ENCODE measurements at places on chromosomes 7 and 10. TPM values are rescaled to one million over a fixed set of nuclear protein-coding genes. Genes with fewer than 3 reads are reported as not detected.

- no peak for DNase-seq
Observed at GRCh38 chr10:13712476-13712836, 125.7 kb downstream of the PRPF18 start.

DNA sequence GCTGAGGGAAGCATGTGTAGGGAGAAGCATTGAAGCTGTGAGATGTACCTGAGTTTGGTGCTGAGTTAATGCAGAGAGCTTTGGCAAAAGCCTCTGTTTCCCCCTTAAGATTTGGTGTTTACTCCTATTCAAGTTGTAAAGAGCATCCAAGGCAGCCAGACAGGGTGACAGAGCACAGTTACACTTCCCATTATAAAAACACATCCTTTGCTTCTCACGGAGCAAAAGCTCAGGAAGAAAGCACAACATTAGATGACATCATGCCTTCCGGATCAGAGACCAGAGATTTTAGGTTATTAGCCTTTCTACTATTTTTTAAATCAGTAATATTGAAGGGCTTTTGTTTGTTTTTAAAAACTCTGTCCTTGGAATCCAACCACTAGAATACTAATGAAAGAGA, 182.9 kb downstream of the DOCK4 start:
- peak; percentile 71 for DNase-seq

DNA sequence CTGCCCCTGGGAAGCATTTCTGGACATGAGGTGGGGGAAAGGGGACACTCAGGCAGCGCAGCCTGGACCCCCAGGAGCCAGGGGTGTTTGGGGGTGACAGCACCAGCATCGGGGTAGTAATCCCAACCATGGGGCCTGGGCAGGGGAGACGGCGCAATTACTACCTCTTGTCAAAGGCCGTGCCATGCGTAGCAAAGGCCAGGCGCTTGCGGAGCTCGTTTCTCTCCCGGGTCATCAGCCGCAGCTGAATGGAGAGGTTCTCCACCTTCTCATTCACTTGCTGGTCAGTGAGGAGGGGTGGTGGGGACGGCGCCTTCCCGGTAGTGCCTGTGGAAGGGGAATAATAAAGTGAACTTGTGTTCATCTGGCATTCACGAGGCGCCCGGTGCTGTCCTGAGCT, 70.0 kb downstream of the DLG5 start:
- DNase-seq = no peak

- no peak for DNase-seq
Observed at GRCh38 chr10:96235326-96236089, 35.9 kb downstream of the BLNK start.

- DNase-seq = no peak
Observed at GRCh38 chr10:10551596-10552301, 465.9 kb upstream of the CELF2 start.

- DNase-seq = no peak
Observed at GRCh38 chr7:95330204-95330960, 6.0 kb upstream of the PON1 start.

VENTX gene
- not detected for total RNA-seq

OR6B1 gene
- total RNA-seq = not detected

HOXA7 gene
- total RNA-seq = 0.13 TPM

ERVW-1 gene
- not detected for total RNA-seq

PVRIG gene
- total RNA-seq = not detected

ACBD7 gene
- total RNA-seq = 3.1 TPM

MYH16 gene
- total RNA-seq = 0.53 TPM
